ENCODE measurements at places on chromosomes 1 and 21.

DNA sequence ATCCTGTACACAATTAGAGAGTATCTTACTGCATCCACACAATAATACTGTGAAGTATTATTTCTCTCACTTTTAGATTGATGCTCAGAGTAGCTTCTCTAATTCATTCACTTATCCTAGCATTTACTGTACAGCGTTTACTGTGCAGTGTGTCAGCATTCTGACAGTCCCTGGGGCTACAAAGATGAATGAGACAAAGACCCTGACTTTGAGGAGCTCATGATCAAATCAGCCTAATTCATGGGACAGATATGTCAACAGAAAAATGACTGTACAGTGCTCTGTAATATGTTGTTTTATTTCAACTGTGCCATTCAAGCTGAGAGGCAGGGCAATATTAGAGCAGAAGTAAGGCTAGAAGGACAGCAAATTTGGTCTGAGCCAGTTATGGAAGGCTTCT is 152.5 kb downstream of the ZNF648 start:
- no peak for DNase-seq

DNA sequence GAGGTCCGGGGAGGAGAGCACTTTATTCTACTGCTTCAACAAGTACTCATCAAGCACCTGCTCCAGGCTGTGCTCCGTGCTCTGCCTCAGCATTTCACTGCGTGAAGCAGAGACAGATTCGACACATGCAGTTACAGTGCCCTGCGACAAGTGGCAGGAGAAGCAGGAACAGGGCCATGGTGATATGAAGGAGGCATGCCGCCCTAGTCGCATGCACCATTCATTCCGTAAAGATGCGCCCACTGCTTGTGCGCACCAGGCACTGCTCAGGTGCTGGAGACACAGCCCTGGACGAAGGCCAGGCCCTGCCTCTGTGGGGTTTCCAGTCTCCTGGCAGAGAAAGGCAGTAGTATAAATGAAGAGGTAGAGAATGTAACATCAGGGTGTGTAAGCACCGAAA is 206.6 kb downstream of the HIVEP3 start:
- no peak for DNase-seq

- no peak for DNase-seq
These were observed 18.7 kb upstream of the PTGFR start for GRCh38 chr1:78471890-78472620.

- DNase-seq, result no peak
These were observed 7.0 kb downstream of the SMCP start for GRCh38 chr1:152884966-152885624.

DNA sequence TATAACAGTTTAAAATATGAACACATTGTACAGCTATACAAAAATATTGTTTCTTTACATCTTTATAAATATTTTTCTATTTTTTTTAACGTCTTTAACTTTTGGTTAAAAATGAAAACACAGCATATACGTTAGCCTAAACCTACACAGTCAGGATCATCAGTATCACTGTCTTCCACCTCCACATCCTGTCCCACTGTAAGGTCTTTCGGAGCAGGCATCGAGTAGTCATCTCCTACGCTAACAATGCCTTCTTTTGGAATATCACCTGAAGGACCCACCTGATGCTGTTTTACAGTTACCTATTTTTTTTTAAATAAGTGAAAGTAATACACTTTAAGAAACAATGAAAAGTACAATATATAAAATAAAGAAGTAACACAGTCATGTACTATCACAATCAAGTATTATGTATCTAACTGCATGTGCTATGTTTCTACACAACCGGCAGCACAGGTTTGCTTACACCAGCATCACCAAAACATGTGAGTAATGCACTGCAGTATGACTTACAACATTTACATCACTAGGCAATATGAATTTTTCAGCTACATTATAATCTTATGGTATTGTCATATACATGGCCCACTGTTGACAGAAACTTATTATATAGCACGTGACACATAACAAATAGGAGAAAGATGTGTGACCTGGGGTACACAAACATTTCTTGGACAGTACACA is 254.4 kb downstream of the AKT3 start:
- DNase-seq, result no peak

DNA sequence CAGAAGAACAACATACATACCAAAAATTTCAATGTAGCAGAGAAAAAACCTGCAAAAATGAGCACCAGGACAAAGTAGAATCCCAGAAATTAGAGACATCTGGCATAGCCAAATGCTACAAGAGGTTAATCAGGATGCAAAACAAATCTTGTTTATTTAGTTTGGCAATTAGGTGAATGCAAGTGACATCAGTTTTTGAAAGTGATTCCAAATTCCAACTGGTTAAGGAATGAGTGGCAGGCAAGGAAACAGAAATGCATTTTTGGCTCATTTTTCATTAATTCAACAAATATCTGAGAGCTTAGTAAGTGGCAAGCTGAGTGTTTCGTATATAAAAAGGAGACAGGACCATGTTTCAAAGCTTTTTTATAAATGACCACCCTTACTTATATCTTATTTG is 21.3 kb downstream of the SCAF4 start:
- DNase-seq, result no peak

DNA sequence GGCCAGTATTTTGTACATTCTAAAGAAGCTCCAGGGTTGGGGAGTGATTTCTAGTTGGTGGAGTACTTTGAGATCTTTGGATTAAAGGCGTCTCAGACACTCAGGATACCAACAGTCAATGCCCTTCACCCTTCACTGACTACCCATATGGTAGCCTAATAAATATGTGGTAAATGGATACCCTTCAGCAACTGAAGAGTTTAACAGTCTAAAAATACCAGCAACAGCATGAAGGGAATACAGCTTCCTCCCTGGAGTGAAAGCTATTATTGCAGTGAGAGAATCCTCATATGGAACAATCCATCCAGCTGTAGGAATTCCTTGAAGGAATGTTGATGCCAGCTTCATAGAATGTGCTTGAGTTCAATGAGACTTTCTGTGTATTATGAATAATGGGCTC is 26.8 kb downstream of the DNAJC11 start:
- no peak for DNase-seq

DNA sequence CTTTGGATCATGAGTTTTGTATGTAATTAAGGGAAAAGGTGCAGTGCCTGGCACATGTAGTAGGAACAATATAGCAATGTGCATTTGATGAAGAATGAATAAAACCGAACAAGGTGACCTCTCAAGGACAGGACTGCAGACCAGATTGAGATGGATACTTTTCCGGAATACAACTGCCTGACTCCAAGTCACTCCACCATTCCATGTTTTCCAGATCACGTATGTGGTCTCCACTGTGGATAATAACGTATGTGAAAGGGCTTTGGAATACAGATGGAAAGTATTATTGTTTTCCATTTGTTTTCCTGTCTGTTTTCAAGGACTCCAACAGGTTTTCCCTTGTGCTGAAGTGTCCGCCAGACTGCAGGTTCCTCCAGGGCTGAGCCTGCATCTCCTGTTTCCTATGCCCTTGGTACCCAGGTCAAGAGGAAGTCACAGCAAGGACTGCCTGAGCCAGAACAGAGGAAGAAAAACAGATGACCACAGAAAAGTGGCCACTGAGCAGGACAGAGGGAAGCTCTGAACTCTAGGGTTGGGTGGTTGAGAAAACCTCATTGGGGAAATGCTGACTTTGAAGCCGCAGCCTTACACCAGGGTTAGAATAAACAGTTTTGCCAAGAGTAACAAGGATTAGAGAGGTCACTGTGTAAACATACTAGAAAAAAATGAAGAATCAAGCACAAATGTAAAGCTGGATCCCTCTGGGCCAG is 4.0 kb downstream of the CFAP45 start:
- DNase-seq, result no peak

GRCh38 chr1:46622344-46622743 is 5.7 kb upstream of the MOB3C start:
- DNase-seq, result no peak

DNA sequence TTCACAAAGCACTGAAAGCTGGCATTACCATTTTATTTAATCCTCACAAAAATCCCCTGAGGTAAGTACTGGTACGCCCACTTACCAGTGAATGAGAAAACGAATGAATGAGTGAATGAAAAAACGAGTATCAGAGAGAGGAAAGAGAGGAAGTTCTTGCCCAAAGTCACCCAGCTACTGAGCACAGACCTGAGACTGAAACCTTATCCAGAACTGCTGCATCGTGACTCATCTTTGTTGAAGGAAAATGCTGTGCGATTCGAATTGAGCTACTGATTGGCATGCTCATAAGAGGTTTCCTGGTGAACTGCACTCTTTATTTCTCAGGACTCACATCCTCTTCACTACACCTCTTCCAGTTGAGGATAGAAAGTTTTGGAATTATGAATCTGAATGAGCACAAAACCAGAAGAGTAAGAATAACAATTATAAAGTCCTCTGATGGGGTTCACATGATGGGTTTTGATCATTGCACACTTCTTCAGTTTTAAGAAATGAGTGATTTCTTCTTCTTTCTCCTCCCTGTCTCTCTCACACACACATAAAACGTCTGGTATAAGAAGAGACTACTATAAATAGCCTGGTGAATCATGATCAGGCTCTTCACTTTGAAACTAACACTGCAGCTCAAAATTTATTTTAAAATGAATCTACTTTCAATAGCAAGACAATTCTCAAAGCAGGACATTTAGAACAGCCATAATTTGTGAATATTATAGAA is 32.1 kb downstream of the IL12RB2 start:
- no peak for DNase-seq

- no peak for DNase-seq
These were observed 141.6 kb upstream of the KLHDC7A start for GRCh38 chr1:18339161-18339560.

GRCh38 chr1:219573960-219574359 is 38.9 kb downstream of the ZC3H11B start:
- no peak for DNase-seq

DNA sequence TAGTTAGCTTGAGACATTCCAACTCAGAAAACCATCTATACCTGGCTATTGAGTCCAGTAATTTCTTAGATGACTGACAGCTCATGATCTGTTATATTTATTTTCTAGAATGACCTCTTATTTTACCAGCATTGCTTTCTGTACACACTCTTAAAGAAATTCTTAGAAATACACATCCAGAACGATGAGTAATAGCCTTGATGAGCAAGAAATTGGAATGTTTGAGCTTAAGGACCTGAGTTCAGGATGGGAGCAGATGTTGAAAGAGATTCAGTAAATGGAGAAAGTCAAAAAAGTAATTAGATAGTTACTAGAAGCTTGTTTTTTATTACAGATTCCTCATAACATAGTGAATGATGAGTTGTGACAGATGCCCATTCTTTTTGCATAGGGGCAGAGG is 11.7 kb downstream of the PYHIN1 start:
- no peak for DNase-seq

DNA sequence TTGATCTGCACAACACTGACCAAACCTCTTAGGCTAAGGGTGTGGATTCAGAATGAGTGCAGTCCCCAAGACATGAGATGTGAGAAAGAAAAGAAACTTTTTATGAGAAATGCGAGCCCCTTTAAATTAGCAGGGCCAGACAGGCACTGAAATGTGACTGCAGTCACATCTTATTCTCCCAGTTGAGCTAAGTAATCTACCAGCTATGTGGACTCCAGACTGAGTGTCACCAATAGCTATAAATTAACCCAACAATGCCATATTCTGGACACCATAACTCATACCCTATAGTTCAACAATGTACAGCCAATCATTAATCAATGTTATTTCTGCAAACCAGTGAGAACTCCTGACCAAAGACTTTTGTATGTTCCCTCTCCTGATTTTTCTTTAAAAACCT is 153.2 kb downstream of the COQ8A start:
- no peak for DNase-seq

GRCh38 chr21:44510508-44511218 is 29.3 kb downstream of the KRTAP10-1 start:
- peak; percentile 67 for DNase-seq

- DNase-seq, result no peak
These were observed 383.3 kb downstream of the PRDM2 start for GRCh38 chr1:14083277-14083676.

DNA sequence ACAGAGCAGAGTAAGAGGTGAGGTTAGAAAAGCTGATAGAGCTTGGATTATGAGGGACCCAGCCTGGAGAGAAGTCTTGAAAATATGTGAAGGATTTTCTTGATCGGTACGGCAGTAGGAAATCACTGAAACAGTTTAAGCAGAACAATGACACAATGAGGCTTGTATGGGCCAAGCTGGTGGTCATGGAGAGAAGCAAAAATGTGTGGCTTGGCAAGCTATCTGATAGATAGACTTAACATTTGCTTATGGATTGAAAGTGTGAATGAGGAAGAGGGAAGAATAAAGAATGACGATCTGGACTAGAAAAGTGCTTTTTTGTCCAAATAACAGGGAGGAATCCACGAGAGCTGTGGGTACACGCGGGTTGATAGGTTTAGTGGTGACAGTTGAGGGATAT is 15.4 kb upstream of the XPR1 start:
- no peak for DNase-seq

GRCh38 chr1:185578293-185578692 is 155.9 kb upstream of the HMCN1 start:
- DNase-seq, result no peak

DNA sequence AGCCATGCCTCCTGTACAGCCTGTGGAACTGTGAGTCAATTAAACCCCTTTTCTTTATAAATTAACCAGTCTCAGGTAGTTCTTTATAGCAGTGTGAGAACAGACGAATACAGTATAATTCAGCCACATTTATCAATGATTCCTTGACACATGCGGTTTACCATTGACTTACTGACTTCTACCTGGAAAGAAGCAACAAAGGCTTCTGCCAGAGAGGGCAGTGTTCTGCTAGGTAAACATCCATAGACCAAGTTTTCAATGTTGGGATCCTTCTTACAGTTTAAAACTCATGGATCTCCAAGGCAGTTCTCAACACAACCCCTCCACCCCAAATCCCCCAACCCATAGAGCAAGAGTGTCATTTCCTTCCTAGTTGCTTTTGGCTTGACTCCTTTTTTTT is 150.6 kb downstream of the ZNF648 start:
- no peak for DNase-seq

GRCh38 chr1:9575486-9575885 is 13.2 kb upstream of the TMEM201 start:
- DNase-seq, result no peak

GRCh38 chr1:24503059-24503751 is 569 bp downstream of the RCAN3 start:
- peak; percentile 33 for DNase-seq

DNA sequence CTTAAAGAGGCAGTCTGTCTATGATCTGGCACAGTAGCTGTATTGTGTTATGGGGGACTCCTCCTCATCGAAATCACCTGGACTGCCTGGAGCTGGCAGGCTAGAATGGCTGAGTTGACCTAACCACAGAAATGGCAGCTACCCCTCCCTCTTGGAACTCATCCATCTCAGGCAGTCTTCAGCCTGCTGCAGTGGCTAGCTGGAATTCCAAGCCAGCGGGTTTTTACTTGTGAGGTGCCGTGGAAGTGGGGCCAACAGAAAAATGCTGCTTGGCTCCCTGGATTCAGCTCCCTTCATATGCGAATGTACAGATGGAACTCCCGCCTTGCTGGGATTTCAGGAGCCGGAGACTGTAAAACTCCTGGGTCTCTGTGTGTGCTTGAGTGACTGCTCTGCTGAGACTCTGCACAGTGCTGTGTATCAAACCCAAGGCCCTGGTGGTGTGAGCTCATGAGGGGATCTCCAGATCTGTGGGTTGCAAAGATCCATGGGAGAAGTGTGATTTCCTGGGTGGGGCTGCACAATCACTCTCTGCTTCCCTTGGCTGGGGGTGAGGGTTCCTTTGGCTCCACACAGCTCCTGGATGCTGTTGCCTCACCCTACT is 316.9 kb downstream of the CTH start:
- DNase-seq, result no peak

GRCh38 chr1:105934806-105935205 is 1121.7 kb upstream of the PRMT6 start:
- DNase-seq, result no peak
